Kasumi-1 (cell line): ENCODE measurements at places on chromosomes 3 and 15.
A peak's percentile ranks its signal among the peaks of the same experiment; 100 is the strongest.

GRCh38 chr15:101497484-101498034, 8.1 kb upstream of the PCSK6 start:
- no peak for DNase-seq

GRCh38 chr15:58179206-58179605, 41.0 kb downstream of the AQP9 start:
- no peak for DNase-seq

- no peak for DNase-seq
Observed at GRCh38 chr15:34665498-34666116, 82.2 kb upstream of the GOLGA8B start.

GRCh38 chr15:36584511-36584910, 5.1 kb downstream of the CDIN1 start:
- no peak for DNase-seq

DNA sequence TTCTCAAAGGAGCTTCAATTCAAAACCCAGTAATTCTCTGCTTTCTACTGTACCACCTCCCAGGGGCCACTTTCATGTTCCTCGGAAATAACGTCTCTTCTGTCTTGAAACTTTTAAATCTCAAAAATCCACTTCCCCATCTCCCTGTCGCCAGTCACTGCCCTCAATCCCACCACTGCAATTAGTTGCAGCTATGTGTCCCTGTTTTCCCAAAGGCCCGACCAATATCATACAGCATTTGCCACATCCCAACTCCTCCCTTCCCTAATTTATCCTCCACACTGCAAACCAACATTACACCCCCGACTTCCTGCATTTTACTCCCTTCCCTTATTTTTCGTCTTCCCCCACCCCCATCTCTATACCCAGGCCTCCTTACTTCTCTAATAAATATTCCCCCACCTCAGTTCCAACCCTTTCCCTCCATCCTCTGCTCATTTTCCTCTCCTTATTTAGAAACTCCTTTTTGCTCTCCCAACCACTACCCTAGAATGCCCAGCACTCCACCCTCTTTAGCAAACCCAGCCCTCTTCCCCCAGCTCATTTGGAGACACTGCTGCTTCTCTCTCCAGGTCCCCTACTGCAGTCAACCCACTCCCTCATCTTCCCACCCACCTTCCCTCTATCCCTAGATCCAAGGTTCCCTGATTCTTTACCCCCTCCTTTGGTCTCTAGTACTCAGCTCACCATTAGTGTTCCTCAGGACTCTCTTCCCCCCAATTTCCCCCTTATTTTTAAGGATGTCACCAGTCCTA, 1.1 kb downstream of the NPTN start:
- peak; percentile 65 for DNase-seq

DNA sequence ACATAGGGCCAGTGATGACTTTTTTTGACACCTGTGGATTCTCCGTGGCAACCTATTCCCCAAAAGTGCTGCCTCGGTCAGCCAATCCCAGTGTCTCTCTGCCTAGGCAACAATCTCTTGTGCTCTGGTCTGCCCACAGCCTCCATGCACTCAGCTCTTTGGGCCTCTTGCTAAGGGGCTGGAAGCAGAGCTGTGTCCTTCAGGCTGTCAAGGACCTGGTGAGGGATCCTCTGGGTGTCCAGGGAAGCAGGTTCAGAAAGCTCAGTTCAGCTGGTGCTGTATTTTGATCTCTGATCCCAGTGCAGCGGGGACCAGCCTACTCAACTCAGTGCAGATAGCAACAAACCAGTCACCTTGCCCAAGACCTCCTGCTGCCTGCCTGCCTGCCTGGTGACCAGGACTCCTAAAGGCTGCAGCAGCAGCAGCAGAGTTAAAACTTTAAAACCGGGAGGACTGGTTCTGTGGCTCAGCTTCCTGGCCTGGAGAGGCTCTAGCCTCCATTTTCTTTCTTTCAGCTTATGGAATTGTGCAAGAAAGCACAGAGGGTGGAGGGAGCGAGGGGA, 6.2 kb downstream of the PAK6 start:
- no peak for DNase-seq

- no peak for DNase-seq
Observed at GRCh38 chr15:40513609-40514008, 42.8 kb downstream of the CHST14 start.

DNA sequence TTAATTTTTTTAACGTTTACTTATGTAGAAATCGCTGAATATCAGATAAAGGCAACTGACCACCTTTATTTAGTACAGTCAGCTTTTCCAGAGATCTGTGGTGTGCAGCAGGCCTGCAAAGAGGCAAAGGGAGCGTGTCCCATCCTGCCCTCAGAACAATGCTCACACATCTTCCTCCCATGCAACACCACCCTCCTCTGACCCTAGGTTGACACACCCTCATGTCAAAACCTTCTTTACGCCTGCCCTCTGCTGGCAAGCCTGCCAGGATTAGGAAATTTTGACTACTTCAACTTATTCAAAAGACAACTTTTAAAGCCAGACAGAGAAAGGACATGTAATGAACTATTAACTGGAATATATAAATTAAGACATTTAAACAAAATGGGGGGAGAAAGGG, 513.7 kb downstream of the FOXP1 start:
- DNase-seq, result peak; percentile 76

- no peak for DNase-seq
Observed at GRCh38 chr15:90095521-90095959, 6.7 kb downstream of the IDH2 start.

GRCh38 chr3:165919284-165919683, 82.1 kb upstream of the BCHE start:
- no peak for DNase-seq

- DNase-seq, result no peak
Observed at GRCh38 chr3:30544812-30545211, 61.6 kb upstream of the TGFBR2 start.

- DNase-seq, result no peak
Observed at GRCh38 chr15:29812384-29812694, 9.9 kb downstream of the TJP1 start.

DNA sequence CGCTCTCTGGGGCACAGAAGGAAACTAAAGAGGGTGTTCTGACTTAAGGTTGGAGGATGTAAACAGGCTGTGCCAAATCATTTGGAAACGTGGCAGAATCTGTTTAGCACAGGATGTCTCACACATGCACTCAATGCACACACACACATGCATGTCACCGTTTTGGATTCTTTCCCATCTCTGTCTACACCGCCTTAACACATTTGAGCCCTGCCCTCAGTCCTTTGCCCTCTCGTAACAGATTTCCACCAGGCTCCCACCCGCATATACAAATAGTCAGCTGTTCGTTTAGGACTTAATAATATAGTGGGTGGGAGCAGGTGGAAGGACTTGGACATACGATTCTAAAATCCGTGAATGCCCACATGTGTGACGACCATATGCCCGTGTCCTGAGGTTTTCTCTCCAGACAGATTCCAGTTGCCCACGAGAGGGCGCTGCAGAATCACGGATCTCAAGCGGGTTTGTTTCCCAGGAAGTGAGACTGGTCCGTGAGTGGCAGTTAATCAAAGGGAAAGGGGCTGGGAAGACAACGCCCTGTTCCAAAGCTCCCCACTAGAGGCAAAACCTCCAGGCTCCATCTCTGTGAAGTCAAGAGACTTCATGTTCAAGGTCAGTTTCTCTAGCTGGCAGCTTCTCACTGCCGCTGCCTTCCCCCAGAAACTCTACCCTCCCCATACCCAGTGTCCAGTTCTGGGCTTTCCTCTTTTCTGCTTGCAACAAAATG, 44.5 kb downstream of the NOX5 start:
- DNase-seq, result peak; percentile 53

DNA sequence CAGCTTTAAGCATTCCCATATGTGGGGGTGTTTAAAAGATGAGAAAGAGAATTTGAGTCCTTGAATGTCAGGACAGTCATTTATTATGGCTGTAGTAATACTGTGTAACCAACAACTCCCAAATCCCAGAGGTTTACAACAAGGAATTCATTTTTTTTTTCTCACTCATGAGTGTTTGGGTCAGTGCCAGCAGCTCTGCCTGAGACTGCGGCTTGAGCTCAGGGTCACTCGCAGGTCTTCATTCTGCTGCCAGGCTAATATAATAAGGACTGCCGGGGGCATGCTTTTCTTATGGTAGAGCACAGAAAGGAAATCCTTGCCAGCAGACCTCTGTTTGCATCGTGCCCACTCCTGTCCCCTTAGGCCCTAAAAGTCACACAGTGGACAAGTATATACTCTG, 277.9 kb upstream of the LMCD1 start:
- DNase-seq, result no peak

DNA sequence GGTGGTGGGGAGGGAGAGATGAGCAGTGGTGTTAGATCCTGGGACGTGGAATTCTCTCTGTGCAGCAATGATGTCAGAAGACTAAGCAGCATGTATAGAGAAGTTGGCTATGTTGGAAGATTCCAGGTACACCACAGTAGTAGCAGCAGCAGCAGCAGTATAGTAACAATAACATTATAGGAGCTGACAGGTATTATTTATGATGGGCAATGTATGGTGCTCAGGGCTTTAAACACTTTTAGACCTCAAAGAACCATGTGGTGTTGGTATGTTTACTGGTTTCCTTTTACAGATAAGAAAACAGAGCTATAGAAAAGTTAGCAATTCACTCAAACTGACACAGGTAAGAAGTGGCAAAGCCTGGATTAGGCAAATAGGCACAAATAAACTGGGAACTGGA, 103.9 kb downstream of the CCNL1 start:
- DNase-seq, result no peak

DNA sequence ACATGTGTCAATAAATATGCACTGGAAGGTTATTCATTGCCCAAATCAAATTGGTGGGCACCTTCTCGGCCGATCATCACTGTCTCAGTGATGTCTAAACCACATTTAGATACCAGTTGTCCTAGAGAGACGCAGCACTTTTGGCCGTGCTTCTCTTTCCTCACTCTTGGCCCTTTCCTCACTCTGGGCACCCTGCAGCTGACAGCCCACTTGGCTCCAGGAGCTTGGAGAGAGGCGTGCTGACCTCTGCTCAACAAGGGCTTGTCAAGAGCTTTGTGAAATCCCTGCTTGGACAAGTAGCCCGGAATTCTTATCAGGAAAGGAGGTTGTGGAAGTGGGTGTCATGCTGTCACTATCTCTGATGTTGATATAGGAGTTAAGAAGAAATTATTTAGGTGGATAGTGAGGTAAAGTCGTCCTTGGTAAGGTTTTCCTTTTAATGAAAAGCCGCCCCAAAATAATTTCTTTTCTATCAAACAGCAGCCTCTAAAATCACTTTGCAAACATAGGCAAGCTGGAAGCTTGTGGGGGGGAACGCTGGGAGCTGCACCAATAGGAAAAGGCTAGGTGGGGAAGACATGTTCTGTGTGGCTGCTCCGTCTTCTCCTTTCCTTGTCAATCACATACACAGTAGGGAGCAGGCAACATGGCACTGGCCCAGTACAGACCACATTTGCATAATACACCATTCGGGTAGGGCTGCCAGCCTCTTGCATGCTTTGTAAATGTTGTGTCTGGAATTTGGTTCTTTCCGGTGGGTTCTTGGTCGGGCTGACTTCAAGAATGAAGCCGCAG, 126.8 kb upstream of the UBE3A start:
- DNase-seq, result no peak

DNA sequence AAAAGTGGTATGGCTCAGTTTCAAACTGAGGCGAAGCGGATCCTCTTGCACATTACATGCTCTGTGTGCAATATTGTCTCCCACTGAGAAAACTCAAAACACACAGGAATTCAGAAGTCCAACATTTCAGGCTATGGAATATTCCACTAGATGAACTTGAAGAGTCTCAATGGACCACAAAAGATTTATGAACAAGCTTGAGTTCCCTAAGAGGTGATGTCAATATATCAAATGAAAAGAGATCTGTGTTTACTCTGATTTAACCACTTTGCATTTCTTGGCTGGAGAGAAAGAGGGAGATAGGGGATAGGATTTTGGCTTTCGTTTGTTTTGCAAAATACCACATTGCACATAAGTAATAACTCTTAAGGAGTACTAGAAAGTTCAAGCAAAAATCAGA, 20.3 kb downstream of the PDZRN3 start:
- no peak for DNase-seq

GRCh38 chr15:27426805-27427204, 455.8 kb downstream of the GABRG3 start:
- no peak for DNase-seq

DNA sequence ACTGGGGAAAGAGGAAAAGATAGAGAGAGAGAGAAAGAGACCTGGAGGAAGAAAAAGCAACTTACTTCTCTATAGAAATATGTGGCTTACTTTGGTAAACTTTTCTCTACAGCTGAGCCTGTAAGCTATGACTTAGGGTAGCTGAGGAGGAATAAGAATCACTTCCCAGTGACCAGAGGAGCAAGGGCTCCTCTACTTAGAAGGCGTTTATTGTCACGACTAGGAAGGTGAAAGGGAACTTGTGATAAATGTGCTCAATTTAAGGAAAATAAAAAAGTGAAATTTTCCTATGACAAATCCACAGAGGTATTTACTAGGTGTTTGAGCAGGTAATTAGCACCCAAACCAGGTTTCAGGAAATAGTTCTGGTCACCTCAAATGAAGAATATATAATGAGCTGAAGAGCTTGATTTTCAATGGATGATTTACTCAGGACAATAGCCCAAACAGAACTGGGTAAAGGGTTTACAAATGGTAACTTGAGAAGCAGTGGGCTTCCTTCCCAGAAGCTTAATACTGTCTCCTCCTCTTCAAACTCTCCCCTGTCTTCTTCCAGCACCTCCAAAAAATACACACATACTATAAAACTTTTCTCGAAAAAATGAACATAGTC, 46.1 kb downstream of the SOX2 start:
- DNase-seq, result no peak

DNA sequence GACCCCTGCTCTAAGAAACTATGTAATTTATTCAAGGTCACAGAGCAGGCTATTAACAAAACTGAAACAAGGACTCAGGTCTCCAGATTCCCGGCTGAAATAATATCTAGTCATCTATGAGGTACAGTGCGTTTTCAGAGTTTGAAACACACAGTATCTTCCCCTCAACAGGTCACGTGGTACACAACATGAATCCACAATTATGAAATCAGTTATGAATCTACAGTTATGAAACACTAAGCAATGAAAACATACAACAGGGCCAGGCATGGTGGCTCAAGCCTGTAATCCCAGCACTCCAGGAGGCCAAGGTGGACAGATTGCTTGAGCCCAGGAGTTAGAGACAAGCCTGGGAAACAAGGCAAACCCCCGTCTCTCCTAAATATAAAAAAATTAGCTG, 72.7 kb downstream of the FSIP1 start:
- DNase-seq, result no peak

DNA sequence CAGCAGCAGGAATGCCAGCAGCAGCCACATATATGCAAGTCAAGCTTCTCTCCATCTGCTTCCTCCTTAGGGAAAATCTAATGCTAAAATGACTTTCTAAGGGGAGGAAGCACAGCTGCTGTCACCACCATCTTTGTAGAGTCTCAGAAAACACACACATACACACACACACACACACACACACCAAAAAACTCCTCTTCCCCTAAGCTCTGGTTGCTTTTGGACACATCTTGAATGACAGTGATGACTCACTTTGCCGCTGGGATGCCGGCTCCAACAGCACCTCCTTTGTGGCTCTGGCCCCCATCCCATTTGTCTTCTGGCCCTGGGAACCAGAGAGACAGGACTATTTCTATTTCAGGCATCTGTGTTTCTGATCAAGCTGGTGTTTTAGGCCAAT, 124.8 kb upstream of the GOLIM4 start:
- no peak for DNase-seq

- no peak for DNase-seq
Observed at GRCh38 chr15:89805241-89806209, 9.1 kb downstream of the ANPEP start.

- no peak for DNase-seq
Observed at GRCh38 chr3:124999897-125000435, 55.8 kb downstream of the HEG1 start.
